ENCODE measurements at places on chromosomes 16 and 17.

DNA sequence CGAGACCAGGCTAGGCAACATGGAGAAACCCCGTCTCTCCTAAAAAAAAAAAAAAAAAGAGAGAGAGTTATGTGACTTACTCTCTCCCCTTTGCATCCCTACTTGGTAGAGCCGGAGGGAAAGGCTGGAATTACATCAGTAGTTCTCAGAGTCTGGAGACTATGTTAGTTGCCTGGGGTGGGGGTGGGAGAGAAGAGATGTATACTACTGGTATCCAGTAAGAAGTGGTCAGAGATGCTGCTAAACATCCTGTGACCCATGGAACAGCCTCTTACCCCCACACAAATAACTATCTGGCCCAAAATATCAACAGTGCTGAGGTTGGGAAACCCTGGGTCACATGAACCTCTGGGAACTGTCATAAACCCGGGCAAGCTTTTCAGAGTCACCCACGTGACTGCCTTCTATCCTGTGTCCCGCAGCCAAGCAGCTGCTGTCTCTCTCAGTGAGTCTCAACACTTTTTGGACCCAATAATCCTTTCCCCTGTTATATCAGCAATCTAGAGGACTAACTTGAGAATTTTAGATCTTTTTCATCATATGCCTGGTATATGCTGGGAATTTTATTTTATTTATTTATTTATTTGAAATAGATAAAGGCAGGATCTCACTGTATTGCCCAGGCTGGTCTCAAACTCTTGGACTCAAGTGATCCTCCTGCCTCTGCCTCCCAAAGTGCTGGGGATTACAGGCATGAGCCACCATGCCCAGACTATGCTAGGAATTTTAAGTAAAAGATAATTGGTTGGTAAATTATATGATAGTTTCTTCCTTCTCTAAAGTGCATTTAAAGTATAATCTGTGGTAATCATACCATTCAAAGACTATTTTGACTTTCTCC, 8.7 kb downstream of the EIF1 start:
- peak; percentile 80 for DNase-seq

DNA sequence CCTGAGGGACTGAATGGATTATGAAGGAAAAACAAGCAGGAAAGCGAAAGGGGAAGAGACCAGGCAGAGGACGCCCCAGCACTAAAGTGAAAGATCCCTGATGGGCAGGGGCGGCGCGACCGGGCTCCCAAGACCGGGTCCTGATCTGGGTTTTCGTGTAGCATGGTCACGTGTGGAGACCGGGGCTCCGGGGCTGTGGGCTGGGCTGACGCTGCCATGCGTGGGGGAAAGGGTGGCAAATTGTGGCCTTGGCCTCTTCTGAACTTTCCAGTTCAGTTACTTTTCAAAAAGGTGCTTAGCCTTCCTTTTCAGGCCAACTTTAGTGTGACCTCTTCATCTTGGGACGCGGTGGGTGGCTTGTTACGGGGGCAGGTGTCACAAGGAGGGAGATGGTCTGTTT, 57.5 kb downstream of the METRNL start:
- DNase-seq, result no peak

GRCh38 chr17:74190154-74190553, 13.3 kb upstream of the RPL38 start:
- DNase-seq, result peak; percentile 47

- DNase-seq, result no peak
These were observed 938.2 kb upstream of the CDH8 start for GRCh38 chr16:62974424-62974823.

DNA sequence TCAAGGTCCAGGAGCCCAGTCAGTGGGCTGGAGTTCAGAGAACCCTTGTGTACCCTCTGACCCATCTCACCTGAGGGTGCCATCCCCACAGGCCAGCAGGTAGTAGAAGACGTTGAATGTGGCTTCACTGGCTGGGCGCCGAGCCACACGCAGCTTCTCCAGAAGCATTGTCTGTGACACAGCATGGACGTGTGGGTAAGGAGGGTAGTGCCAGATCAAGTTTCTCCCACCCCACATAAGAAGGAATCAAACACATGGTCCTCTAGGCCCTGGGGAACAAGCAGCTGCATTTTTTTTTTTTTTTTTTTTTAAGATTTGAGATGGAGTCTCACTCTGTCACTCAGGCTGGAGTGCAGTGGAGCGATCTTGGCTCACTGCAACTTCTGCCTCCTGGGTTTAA, 60.9 kb downstream of the MYO18A start:
- DNase-seq, result no peak

- DNase-seq, result no peak
These were observed 754 bp downstream of the RAB11FIP4 start for GRCh38 chr17:31392002-31392855.

DNA sequence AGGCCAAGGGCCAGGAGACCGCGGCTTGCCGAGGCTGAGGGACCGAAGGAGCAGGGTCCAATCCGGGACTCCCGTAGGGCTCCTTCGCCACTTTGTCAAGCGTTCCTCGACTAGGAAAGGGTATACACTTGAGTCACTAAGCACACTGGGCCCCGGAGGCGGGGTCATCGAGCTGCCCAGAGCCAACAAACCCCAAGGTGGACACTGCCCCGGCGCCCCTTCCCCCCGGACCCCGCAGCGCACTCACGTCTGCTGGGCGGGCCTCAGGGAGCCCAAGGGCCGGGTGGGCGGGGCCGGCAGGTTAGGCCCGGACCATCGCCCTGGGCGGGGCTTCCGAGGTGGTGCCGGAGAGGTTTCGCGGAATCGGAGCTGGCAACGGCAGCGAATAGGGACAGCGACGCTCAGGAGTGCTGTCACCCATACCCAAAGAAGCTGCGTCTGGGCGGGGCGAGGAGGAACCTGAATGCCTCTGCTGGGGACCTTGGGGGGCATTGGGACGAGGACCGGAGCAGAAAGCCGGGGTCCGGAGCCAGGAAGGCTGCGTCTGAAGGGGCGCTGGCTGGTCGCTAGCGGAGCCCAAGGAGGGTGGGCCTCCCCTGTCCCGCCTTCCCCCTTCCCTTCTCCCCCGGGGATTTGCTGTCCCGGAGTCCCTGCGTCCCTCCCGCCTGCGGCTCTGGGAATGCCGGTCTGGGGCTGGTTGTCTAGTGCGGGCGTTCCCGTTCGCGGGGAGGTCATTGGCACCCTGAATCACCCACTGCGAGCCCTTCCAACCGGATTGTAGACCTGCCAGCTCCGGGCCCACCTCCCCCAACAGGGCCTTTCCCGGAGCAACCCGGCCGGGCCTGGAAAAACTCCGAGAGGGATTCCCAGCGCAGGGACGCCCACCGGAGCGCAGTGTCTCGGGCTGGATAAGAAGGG, 118.2 kb upstream of the SMURF2 start:
- DNase-seq, result no peak

- DNase-seq, result peak; percentile 80
These were observed 22.9 kb upstream of the PECAM1 start for GRCh38 chr17:64413513-64413912.

DNA sequence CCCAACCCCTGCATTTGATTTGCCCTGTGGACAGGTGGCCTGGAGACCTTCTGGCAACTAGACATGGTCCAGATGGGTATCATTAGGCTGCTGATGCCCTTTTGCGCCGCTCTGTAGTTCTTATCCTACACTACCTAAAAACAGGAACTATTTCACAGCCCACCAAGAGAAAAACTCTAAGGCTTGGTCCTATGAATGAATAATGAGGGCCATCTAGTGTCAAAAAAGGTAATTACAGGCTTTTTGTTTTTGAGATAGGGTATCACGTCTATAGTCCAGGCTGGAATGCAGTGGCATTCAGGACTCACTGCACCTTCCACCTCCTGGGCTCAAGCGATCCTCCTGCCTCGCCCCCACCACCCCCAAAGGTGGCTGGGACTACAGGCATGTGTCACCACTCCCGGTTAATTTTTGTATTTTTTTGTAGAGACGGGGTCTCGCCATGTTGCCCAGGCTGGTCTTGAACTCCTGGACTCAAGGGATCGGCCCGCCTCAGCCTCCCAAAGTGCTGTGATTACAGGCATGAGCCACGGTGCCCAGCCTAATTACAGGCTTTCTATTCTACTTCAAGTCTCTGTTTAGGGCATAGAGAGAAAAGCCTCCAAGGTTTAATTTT, 20.9 kb downstream of the COIL start:
- peak; percentile 84 for DNase-seq

GRCh38 chr17:40598619-40599467, 33.6 kb upstream of the CCR7 start:
- DNase-seq, result peak; percentile 99

- no peak for DNase-seq
These were observed 267.2 kb upstream of the CDH5 start for GRCh38 chr16:66099306-66099705.

DNA sequence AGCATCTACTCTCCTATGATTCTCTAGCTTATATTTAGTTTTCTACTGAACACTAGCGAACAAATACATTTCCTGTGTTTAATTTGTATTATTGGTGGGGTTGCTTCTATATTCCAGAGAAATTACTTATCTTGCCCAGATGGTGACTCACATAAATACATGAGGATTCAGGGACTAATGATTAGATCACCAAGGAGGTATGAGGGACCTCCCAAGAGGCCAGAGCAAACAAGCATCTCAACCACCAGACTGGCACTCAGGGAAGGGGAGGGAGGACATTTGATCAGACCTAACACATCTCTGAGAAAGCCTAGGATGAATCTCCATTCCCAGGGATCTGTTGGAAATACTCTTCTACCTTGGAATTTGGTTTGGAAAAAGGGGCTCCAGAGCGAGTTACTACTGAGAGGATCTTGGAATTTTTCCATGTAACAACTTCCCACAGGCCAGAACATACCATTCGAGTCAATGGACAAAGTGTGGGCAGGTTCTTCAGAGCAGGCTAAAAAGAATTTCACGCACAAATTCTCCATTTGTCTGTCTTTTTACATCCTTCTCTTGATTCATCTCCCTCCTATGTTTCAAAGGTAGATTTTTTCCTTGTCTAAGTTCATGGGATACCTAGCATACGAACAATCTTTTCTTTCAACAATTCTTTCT, 262.6 kb upstream of the MYOCD start:
- DNase-seq, result no peak

- no peak for DNase-seq
These were observed 55.9 kb downstream of the CDK12 start for GRCh38 chr17:39517224-39517623.

DNA sequence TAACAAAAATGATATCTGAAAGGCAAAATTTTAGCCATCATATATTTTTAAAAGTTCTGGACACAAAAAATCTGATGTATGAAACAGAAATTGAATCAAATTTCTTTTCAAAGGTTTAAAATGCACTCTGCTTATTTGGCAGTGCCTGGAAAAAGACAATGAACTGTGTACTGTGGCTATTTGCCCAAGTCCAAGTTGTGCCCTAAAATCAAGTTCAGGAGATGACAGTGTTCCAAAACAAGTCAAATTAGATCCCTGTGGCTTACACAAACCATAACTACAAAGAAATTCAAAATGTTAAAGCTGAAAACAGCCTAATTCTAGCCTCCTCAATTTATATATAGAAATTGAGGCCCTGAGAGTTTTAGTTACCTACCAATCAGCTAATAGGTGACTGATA, 25.6 kb downstream of the CMC2 start:
- no peak for DNase-seq

GRCh38 chr17:14986127-14986526, 279.0 kb downstream of the PMP22 start:
- no peak for DNase-seq

- no peak for DNase-seq
These were observed 216.6 kb upstream of the CPHXL start for GRCh38 chr16:75942936-75943335.

DNA sequence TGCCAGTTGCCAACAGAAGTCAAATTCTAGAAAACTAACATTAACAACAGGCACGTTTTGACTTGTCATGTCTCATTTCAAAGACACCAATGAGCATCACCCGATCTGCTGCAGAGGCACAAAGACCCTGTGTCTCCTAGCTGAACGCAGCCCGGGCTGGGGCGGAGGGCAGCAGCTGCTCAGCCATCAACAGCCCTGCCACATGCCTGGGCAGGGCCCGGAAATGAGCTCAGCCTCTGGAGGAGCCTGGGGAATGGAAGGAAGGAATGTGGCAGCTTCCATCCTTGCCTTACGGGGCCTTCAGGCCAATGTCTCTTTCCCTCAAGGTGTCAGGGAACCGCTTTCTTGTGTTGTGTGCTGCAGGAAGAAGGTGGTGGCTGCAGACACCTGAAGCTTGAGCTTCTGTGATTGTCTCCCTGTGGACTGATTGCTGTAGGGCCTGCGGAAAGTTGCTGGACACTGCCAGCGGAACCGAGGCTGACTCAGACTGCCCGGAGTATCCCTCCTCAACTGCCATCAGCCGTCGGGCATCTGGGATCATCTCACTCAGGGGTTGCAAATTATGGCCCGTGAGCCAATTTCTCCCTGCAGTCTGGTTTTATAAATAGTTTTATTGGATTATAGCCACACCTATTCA, 7.3 kb downstream of the CDH13 start:
- no peak for DNase-seq

GRCh38 chr17:72529386-72529785, 408.6 kb downstream of the SOX9 start:
- no peak for DNase-seq

DNA sequence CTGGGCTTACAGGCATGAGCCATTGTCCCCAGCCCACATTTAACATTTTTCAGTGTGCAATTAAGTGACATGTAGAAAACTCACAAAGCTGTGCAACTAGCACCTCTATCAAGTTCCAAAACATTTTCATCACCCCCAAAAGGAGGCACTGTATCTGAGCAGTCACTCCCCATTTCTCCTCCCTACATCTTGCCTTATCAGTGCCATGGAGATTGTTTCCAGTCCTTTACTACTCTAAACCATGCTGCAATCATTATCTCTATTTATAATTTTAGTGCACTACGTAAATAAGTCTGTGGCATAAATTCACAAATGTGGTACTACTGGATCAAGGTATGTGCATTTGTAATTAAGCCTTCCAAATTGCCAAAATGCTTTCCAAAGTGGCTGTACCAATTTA, 7.6 kb downstream of the MRPS23 start:
- DNase-seq, result no peak

DNA sequence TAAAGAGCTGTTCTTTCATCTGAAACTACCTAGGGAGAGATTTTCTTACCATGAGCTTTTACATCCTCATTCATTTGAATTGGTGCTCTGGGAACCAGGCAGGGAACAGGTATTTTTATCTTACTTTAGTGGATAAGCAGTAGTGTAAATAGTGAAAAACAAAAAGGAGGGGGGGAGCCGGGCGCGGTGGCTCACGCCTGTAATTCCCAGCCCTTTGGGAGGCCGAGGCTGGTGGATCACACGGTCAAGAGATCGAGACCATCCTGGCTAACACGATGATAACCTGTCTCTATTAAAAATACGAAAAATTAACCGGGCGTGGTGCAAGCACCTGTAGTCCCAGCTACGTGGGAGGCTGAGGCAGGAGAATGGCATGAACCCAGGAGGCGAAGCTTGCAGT, 41.0 kb downstream of the HOXB1 start:
- no peak for DNase-seq

GRCh38 chr17:73703192-73703591, 58.9 kb upstream of the SDK2 start:
- DNase-seq, result no peak

GRCh38 chr16:66905633-66906539, 12.8 kb downstream of the CDH16 start:
- no peak for DNase-seq
